ENCODE measurements at places on chromosomes 6 and 20.

DNA sequence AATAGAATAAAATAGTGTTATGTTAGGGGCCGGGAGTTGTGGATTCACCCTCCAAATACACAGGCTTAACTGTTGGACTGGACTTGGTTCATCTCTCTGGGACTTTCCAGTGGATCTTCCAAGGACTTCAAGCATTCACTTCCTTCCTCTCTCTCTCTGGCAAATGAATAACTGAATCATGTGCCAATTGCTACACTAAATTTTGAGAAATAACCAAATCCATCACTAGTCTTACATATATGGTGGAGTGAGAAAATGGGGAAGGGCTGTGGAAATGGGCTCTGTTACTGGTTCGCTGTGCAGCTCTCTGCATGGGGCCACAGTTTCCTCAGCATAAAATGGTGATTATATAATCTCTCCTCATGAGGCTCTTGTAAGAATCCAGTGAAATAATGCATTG lies 6.8 kb upstream of the KIAA1755 start:
- no peak for DNase-seq

DNA sequence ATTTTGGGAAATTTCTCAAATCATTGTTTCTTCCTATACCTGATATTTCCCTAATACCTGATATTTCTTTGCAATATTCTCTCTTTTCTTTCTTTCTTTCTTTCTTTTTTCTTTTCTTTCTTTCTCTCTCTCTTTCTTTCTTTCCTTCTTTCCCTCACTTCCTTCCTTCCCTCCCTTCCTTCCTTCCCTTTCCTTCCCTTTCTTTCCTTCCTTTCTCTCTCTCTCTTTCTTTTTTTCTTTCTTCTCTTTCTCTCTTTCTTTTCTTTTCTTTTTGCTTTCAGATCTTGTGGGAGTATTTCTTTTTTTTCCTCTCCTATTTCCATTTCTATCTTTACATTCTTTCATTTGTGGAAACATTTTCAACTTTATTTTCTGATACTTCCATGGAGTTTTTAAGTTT lies 76.1 kb upstream of the ANKEF1 start:
- DNase-seq: no peak

DNA sequence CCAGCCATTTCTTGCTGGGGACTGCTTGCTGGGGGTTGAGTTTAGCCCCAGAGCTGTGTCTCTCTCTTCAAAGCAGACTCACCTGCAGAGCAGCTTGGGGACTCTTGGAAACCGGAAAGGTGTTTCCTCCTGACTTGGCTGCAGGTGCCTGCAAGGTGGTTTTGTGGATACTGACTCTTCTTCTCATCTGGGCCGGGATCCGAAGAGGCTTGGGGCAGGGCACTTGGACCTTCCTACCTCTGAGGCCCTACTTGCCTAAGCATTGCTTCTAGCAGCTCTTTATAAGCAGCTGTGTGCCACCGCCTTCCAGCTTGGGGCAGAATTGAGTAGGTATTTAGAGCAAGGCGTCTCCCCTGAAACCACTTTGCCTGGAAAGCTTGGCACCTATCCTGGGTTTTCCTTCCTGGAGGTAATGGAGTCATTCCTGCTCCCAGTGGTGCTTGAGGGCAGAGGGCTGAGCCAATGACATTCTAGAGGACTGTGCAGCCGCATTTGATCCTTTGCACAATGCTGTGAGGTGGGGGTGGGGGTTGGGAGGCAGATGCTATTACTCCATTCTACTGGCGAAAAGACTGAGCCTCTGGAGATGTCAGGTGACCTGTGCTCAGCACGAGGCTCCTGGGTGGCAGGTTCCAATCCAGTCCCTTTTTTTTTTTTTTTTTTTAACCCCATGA lies 3.4 kb upstream of the CTSZ start:
- no peak for DNase-seq

GRCh38 chr20:60851826-60852704 lies 400.0 kb upstream of the CDH4 start:
- peak; percentile 15 for DNase-seq

DNA sequence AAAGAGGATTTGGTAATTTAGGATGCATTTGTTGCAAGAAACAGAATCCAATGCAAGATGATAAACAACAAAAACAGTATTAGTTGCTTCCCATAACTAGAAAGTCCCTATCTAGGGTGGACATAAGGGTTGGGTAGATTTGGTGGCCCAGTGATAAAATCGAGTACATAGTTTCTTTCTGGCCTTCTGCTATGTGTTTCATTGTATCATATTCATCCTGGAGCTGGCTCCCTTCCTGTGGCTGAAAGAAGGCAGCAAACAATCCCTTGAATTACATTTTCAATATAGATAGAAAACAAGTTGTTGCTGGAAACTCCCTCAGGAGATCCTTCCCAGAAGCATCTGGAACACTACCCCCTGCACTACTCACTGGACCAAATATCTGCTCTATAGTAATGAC lies 135.1 kb downstream of the ID4 start:
- no peak for DNase-seq

DNA sequence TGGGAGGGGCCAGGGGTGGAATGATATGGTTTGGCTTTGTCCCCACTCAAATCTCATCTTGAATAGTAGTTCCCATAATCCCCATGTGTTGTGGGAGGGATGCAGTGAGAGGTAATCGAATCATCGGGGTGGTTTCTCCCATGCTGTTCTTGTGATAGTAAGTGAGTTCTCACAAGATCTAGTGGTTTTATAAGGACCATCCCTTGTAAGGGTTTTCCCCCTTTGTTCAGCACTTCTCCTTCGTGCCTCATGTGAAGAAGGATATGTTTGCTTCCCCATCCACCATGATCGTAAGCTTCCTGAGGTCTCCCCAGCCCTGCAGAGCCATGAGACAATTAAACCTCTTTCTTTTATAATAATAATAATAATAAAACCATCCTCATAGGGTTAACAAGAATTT lies 88.8 kb upstream of the PRND start:
- no peak for DNase-seq

DNA sequence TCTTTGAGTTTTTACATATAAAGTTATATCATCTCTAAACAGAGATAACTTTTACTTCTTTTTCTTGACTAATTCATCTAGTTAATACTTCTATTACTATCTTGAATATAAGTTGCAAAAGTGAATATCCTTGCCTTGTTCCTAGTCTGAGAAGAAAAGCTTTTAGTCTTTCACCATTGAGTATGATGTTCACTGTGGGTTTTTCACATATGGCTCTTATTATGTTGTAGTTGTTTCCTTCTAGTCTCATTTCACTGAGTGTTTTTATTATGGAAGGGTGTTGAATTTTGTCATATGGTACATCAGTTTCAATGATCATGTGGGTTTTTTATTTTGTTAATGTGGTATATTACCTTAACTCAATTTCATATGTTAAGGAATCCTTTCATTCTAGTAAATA lies 488.3 kb downstream of the COL12A1 start:
- no peak for DNase-seq

- no peak for DNase-seq
These were observed 93.5 kb upstream of the MLN start for GRCh38 chr6:33897189-33897780.

- no peak for DNase-seq
These were observed 73.7 kb downstream of the EDN1 start for GRCh38 chr6:12363651-12364381.

DNA sequence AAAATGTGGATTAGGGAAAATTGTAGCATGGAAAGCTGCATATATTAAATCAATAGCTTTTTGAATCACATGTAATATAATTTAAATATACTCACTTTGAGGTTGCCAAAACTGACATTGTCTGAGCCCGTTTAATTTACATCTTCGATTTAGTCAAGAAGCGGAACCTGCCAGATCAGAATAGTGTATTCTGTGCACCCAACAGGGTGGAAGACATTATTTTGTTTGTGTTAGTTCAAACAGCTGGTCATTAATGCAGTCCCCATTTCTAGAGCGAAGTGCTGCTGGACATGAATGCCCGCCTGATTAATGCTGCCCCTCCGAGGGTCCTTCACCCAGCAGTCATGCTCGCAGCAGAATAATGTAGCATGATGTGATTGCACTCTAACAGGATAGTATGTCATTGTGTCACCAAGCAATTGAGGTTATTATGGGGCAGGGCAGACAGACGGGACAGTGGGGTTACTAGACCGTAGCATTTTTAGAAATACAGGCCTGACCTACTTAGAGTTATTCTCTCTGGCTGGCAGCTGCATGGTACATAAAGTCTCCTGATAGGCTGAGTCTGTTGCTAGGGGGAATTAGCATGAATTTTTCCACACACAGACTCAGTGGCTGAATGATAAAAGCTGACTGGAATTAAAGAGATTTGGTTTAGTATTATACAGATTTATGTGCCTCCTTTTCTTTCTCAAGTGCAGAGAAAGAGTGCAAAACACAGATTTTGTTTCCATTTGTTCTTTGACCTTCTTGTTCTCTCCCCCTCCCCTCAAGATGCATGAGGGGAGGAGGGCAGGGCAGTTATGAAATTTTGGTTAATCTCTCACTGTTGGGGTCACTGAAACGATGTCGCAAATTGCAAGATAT lies 147.1 kb downstream of the PRL start:
- DNase-seq: no peak

- no peak for DNase-seq
These were observed 16.9 kb upstream of the APMAP start for GRCh38 chr20:25009218-25010145.

DNA sequence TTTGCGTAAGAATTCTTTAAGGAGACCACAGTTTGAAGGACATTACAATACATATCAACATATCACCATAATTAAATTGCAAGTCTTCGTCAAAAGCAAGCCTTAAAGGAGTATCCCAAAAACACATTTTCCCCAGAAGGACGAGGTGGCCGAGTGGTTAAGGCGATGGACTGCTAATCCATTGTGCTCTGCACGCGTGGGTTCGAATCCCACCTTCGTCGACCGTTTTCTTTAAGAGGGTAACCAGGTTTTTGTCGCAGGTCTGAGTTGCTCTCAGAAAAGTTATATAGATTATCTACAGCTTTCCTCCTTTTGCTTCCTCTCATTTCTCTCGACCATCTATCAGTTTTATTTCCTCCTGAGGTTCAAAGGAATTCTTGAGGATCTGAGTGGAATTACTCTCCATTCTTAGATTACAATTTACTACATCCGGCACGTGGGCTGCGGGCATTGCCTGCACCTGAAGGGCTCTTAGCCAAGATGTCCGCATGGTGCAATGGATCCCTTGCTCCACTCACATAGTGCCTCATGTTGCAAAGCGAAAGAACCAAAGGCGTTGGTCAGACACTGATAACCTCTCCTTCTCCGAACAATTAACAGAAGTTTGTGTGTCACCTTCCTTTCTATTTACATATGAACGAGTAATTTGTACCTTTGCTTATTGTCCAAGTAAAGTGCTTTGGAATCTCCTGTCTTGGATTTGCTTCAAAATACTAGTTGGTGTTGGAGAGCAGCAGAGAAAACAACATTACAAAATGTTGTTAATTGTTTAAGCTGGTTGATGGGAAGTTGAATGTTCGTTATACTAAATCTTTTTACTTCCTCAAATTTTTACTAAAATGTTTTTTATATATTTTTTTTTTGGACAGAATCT lies 14.0 kb downstream of the POM121L2 start:
- DNase-seq: peak; percentile 15

DNA sequence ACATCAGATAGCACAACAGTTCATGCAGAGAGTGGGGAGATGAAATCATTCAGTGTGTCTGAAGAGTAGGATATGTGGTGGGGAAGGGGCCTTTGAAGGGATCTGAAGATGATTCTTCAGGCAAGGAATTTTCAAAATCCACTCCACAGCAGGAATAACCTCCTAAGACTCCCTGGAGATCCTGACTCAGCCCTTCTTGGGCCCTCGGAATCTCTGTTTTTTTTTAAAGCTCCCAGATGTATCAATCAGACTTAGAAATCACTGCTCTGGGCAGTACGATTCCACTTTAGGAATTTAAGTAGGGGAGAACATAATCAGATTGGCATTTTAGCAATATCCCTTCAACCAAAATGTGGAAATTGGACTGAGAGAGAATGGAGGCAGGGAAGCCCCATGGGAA lies 55.5 kb downstream of the RIOK1 start:
- DNase-seq: no peak

DNA sequence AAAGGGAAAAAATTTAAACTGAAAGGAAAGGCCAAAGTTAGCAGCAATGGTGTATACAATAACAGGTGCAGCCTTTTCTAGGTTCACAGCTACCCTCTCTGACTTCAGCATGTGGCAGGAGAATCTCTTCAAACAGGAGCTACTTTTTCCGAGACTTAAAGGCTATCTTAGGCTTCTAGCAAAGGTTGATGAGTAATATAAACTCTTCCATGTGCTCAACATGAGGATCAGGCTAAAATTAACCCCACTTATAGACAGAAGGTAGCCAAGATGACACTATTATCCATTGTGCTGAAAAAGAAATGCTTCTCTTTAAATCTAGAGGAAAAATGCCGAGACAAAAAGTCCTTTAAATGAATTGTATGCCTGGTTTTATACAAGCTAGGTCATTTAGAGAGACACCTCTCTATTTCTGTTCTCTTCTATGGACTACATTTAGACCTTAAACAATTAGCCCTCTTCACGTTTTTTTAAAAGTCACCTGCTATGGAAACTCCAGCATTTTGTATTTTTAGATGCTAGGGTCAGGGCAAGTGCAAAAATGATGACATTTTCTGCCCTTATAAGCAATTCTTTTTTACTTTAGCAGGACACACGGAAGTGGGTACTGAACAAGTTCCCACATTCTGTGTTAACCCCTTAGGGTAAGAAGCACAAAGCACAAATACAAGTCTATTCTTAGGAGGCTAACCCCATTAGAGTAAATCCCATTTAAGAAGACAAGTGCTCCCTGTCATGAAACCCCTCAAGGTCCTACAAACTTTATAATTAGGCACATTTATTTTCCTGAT lies 216.8 kb upstream of the CITED2 start:
- DNase-seq: no peak

DNA sequence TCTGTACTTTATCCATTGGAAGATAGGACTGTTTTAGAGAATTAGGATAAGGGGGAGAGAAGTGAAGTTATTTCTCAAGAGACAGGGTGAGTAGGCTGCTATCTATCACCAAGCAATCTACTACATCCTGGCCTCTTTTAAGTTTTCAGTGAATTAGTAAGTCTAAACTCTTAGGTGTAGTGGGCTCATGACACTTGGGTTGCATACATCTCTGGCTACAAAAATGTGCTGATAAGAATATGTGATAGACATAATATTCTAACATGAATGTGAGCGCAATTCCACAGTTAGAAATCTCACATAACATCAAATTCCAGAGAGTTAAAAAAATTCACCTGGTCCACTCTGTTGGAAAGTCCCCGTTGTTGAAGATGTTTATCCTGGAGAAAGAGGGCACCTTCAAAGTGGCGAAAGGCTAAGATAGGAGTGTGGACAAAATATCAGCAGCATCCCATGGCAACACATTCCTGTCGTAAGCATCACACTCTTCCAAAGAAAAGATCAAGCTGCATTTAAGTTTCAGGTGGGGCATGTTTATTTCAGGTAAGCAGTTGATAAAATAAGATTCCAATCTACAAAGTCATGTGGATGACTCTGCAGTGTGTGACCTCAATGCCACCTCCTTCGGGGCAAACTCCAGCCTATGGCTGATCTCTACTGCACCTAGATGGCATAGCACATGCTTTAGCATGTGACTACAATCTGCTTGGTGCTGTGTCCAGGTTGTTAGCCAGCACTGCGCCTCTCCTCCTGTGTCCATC lies 111.7 kb upstream of the NEDD9 start:
- DNase-seq: no peak

GRCh38 chr6:53310771-53311585 lies 37.8 kb downstream of the ELOVL5 start:
- DNase-seq: no peak
